ENCODE measurements at places on chromosomes 1 and 21.

- DNase-seq = no peak
Measured at GRCh38 chr1:116491700-116492357, 79.0 kb downstream of the CD58 start.

DNA sequence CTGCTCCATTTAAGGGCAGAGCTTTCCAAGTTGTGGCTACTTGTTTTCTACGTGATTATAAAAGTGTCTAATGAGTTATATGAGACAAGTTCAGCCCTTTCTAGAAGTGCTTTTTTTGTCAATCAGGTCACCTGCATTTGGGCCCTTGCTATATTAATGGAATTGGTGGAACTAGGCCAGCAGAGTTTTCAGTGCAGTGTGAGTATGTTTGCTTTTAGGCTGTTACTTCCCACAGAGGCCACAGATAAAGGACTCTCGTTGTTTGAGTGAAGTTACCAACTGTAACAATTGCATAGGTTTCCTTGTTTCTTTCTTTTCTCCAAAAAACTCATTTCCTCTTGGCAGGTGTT lies 10.9 kb downstream of the SMAP2 start:
- no peak for DNase-seq

DNA sequence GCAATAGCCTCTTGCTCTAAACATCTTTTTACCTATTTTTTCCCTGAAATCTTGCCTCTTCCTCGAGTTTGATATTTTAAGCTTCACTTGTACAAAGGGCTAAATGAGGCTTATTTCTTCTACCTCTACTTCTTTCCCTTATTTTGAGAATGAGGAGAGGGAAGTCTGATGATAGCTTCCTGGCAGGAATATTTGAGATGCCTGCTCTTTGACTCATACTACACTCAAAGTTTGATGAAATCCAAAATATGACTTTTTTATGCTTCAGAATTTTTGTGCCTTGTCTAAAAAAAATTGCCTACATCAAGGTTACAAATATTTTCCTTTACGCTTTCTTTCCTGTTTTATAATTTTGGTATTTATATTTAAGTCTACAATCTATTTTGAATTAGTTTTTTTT lies 624.4 kb upstream of the PLXNA2 start:
- DNase-seq = no peak

GRCh38 chr1:17563494-17564281 lies 24.2 kb downstream of the ARHGEF10L start:
- no peak for DNase-seq

DNA sequence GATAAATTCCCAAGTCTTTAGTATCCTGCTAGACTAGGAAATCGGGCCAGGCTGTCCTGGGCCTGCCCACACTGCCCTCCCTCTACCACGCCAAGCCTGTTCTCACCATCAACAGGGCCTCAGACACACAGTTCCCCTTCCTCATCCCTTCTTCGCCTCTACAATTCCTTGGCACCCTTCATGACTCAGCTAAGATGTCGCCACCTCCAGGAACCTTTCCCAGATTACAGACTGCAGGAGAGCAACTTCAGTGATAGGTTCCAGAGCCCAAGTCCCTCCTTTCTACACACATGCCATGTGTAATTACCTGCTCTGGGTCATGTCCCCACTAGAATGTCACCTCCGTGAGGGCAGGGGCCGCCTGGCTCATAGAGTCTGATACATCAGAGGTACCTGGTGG lies 3.3 kb downstream of the RIMS3 start:
- no peak for DNase-seq

DNA sequence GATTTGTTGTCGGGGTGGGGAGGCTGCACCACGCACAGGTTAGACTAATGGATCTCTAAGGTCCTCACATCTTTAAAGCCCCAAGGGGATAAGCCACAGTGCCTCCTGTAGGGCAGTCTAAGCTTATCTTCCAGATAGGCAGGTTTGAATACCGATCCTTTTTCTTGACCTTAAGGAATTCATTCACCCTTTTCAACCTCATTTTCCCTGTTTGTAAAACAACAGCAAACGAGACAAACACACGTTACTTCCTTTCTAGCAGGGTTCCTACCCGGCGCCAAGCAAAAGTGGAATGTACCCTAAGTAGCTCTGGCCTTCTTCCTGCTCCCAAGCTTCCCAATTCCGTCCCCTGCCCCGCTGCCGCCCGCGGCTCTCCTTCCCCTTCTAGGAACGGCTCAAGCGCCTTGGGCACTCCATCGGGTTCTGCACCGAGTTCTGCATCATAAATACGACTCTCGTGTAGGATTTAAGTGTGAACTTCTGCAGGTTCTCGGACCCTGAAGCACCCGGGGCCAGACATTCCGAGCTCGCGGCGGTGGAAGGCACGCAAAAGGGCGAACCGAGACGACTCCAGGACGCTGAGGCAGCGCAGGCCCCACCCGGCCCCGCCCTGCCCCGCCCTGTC lies 548 bp upstream of the CDC20 start:
- no peak for DNase-seq

GRCh38 chr1:95171270-95172245 lies 54.4 kb downstream of the TLCD4 start:
- no peak for DNase-seq

DNA sequence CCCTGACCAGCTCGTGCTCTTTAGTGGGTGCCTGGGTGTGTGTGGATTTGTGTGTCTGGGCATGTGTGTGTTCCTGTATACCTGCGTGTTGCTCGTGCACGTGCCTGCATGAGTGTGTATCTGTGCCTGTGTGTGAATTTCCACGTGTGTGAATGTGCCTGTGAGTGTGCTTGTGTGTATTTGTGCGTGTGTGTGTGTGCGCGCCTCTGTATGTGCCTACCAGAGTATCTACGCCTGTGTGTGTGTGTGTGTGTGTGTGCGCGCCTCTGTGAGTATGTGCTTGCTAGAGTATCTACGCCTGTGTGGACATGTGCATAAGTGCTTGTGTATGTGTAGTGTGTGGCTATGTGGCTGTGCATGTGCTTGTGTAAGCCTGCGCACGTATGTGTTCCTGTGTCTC lies 691 bp upstream of the SELENBP1 start:
- DNase-seq = no peak

DNA sequence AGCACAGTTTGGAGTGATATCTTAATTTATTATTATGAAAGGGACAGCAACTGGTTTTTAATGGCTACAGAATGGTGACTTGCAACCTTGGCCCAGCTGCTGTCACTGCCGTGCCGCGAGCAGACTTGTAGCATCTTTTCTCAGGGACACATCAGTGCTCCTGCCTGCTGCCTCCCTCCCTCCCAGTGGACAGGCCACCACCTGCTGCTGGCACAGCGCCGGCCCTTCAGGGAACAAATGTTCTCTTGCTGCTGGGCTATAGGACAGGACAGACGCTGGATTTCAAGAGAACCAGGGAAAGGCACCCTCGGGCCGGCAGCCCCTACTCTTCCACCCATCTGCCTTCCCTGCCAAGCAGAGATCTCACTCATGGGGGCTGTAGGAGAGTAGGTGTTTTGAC lies 413.8 kb upstream of the NFIA start:
- no peak for DNase-seq

DNA sequence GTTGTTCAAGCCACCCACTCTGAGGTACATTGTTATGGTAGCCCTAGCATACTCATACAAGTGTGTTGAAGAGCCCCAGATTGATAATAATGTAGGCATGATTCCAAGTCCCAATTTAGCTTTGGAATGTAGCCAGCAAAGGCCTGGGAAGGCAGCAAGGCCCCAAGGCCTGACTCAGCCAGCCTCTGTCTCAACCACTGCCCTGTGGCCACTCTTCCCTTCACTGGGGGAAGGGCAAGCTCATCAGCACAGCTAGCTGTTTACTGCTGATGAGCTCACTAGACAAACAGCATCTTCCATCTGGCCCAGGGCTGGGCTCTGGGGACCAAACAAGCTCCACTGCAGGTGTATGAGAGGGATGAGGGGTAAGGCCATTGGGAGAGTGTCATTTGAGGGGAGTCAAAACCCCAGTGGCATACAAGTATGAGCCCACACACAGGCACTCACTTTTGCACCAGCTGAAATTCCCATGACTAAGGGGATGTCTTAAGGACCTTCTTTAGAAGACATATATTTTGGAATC lies 2.2 kb upstream of the IRF6 start:
- no peak for DNase-seq

DNA sequence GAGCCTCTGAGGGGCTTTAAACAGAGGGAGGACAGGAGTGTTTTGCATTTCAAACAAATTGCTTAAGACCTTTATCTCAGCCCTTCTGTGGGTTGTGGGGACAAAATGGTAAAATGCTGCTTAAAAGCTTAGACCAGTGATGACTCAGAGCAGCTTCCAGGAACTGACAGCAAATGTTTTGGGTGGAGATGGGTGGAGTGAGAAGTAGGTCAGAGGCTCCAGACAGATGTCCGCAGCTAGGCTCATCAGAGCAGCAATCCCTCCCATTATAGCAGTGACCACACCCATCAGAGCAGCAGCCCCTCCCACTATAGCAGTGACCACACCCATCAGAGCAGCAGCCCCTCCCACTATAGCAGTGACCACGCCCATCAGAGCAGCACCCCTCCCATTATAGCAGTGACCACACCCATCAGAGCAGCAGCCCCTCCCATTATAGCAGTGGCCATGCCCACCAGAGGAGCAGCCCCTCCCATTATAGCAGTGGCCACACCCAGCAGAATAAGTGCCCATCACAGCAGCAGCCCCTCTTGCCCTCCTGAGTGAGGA lies 532.2 kb downstream of the MATN1 start:
- no peak for DNase-seq

- peak; percentile 65 for DNase-seq
Measured at GRCh38 chr1:9292361-9293240, at the start of gene SPSB1. SPSB1 (plus strand) TSS chr1:9292894; CDS start chr1:9355892, 62,998 bp downstream.

GRCh38 chr1:160837558-160838205 lies 25.0 kb downstream of the CD244 start:
- DNase-seq = peak; percentile 22

- DNase-seq = no peak
Measured at GRCh38 chr21:43797415-43797814, 8.0 kb downstream of the RRP1 start.

GRCh38 chr21:41745026-41745820 lies 21.6 kb downstream of the RIPK4 start:
- DNase-seq = no peak

GRCh38 chr1:1179983-1180861 lies 6.5 kb downstream of the TTLL10 start:
- no peak for DNase-seq

DNA sequence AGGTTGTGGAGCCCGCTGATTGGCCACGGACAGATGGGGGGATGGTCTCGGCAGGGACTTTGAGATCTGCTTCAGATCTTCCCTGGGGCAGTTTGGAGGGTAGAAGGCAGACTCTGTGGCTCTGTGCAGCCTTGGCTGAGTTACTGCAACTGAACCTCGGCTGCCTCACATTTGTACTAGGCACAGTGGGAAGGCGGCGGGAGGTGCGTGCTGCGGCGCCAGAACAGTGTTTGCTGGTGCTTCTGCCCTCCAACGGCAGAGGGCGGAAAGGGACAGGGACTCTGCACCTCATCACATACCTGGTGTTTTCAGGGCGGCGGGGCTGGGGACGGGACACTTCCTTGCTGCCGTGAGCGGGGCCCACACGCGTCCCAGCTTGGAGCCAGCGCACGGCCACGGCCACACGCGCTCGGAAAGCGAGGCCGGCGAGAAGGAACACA lies 26.2 kb downstream of the SLC66A1 start:
- no peak for DNase-seq

- no peak for DNase-seq
Measured at GRCh38 chr1:9825093-9826074, 1.6 kb upstream of the CLSTN1 start.

DNA sequence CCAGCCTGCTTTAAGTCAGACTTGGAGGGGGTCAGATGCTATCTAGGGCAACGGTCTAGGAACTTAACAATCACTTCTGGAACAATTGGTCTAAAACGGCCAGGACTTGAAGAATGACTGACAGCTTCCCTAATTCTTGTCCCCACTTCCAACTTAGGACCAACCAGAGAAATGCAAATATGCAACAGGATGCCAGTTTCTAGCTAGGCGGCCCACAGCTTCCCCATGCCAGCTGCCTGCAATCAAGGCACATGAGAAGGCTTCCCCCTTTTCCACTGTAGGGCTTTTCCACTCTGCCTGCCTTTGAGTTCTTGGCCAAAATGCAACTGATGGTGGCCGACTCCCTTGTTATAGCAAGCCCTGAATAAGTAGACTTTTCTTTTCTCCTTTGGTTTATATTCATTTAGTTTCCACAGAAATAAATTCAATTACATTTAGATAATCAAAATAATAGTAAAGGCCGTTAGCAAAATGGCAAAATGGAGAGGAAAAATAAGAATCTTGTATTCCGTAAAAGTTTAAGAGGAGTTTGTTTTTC lies 80.9 kb downstream of the BACH1 start:
- DNase-seq = no peak

DNA sequence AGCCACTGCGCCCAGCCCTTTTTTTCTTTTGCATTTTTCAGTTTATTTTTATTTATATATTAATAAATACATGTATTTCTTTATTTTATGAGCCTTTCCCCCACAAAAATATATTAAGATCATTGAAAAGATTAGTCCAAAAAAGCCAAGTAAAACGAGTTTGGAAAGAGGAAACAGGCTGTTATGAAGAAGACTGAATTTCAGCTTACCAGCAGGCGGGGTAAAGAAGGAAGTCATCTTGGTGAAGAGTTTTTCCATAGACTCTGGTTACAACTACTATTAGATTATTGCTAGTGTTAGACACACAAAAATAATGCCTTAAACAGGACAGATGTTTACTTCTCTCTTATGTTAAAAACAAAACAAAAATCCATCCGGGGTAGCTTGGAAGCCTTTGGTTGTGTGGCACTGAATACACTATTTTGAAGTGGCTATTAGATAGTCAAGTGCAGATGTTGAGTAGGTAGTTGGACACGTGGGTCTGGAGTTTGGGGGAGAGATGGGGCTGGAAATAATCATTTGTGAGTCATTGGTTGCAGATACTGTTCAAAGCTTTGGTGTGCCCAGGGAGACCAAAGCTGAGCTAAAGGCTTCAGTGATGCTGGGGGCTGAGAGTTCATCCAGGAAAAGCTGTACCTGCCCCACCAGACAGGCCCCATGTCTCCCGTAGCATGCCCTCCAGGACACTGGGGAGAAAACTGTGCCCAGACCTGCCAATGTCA lies 8.7 kb upstream of the LRRC71 start:
- DNase-seq = no peak

- no peak for DNase-seq
Measured at GRCh38 chr1:150881331-150882070, 5.1 kb upstream of the ARNT start.

DNA sequence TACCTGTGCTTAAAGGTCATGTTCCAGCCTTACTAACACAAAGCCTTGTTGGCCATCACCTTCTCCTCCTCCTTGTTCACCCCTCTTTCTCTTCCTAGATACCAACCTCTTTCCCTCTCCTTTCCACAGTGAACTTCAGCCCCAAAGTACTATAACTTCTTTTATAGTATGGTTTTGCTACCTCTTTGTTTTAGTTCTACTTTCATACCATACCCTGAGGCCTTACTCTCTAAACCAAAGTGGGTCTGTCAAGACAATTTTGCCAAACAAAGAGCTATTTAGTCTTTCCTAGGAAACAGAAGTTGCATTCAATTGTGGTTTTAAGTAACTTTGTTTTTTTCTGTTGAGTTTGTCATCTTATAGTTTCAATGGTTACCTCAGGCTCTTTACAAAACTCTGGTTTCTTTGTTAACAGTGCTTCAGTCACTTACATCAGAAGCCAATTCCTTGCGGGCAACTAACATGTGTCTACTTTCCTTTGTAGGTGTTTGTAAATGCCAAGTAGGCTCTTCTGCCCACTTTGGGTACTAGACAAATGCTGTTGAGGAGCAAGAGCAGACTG lies 623.9 kb upstream of the PKN2 start:
- no peak for DNase-seq

- DNase-seq = no peak
Measured at GRCh38 chr1:37410105-37410504, 64.3 kb upstream of the ZC3H12A start.

- no peak for DNase-seq
Measured at GRCh38 chr1:16971341-16972188, 8.9 kb downstream of the MFAP2 start.

All from activated naive CD4-positive, alpha-beta T cell (primary cell).